Central memory CD8-positive, alpha-beta T cell (primary cell): ENCODE measurements at places on chromosomes 12 and 14.

GRCh38 chr14:92369097-92369496 is 46.1 kb downstream of the SLC24A4 start:
- no peak for DNase-seq

GRCh38 chr12:62158461-62159360 is 101.5 kb upstream of the USP15 start:
- no peak for DNase-seq

GRCh38 chr12:11830307-11830801 is 180.9 kb downstream of the ETV6 start:
- DNase-seq = no peak

- DNase-seq = no peak
Observed at GRCh38 chr14:70188322-70188658, 461 bp downstream of the SLC8A3 start.

- DNase-seq = no peak
Observed at GRCh38 chr12:48442179-48442847, 30.0 kb upstream of the ANP32D start.

DNA sequence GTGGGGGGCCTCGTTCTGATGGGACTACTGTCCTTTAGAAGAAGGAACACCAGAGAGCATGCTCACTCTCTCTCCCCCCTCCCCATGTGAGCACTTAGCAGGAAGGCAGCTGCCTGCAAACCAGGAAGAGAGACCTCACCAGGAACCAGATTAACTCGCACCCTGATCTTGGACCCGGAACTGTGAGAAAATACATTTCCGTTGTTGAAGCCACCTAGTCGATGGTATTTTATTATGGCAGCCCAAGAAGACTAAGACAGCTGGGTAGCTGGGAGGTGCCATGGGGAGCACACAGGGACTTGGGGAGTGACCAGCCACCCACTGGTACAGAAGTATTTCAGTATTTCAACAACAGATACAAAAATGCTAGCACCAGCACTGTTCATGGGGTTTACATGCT is 59.0 kb downstream of the VCPKMT start:
- DNase-seq = no peak

DNA sequence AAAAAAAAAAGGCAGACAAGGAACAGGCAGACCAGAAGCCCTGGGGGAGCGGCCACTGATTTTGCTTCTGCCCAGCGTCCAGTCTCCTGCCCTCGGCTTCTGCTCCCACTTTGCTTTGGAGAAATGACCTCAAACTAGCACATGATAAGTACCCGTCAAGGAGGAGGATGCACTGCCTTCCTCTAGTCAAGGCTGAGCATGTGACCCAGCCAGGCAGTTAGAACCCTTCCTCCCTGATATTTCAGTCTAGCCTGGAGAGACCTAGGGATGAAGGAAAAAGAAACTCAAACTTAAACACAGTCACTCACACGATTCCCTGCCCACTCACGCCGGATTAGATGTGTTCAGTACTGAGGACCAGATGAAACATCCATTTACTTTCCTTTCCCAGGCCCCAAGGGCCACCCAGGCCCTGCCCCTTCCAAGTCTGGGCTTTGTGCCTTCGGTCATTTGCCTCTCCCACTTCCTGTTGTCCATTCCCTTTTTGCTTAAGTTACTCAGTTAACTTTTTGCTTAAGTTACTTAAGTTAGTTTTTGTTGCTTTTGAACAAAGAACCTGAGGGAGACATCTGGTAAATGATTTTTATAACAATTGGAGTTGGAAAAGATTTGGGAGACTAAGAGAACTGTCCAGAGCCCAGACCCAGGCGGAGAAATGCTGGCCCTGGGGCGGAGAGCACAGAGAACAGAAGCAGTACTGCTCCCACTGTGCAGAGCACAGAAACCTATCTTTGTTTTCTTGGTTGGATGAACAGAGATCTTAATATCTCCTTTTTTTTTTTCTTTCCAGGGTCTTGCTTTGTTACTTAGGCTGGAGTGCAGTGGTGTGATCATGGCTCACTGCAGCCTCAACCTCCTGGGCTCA is 23.0 kb upstream of the TTC7B start:
- DNase-seq = no peak

GRCh38 chr12:29150462-29150861 is 1.4 kb downstream of the FAR2 start:
- no peak for DNase-seq

GRCh38 chr12:106137530-106138356 is 1.0 kb downstream of the NUAK1 start:
- DNase-seq = no peak

DNA sequence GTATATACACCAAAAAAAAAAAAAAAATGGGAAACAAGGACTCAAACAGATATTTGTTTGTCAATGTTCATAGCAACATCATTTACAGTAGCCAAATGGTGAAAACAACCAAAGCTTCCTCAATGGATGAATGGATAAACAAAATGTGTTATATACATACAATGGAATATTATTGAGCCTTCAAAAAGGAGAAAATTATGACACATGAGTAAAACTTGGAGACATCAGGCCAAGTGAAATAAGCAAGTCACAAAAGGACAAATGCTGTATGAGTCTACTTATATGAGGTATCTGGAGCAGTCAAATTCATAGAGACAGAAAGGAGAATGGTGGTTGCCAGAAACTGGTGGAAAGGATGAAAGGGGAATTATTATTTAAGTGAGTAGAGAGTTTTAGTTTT is 7.8 kb downstream of the RNASE9 start:
- no peak for DNase-seq
